ENCODE measurements at places on chromosomes 4 and X.
A peak's percentile ranks its signal among the peaks of the same experiment; 100 is the strongest.

GRCh38 chrX:101417190-101417589 lies 9.2 kb downstream of the HNRNPH2 start:
- no peaks in the 10 kb centered on the region for H3K27me3 ChIP-seq
- peaks cover 49% of the 10 kb centered on the region for H3K4me1 ChIP-seq
- peaks cover 11% of the 10 kb centered on the region for H3K36me3 ChIP-seq
- peak overlapping the region; percentile 82 for H3K4me3 ChIP-seq

GRCh38 chr4:36360755-36361154 lies 79.3 kb downstream of the DTHD1 start:
- H3K4me3 ChIP-seq, result no peak overlapping the region
- DNase-seq, result no peak
- no peaks in the 10 kb centered on the region for H3K27me3 ChIP-seq
- H3K36me3 ChIP-seq, result no peaks in the 10 kb centered on the region
- H3K27ac ChIP-seq, result no peak overlapping the region
- H3K4me1 ChIP-seq, result no peaks in the 10 kb centered on the region

- no peaks in the 10 kb centered on the region for H3K4me1 ChIP-seq
- DNase-seq, result no peak
- H3K27ac ChIP-seq, result no peak overlapping the region
- H3K4me3 ChIP-seq, result no peak overlapping the region
- H3K27me3 ChIP-seq, result peaks cover 6% of the 10 kb centered on the region
Observed at GRCh38 chrX:130952266-130953043, 49.4 kb upstream of the ENOX2 start.

DNA sequence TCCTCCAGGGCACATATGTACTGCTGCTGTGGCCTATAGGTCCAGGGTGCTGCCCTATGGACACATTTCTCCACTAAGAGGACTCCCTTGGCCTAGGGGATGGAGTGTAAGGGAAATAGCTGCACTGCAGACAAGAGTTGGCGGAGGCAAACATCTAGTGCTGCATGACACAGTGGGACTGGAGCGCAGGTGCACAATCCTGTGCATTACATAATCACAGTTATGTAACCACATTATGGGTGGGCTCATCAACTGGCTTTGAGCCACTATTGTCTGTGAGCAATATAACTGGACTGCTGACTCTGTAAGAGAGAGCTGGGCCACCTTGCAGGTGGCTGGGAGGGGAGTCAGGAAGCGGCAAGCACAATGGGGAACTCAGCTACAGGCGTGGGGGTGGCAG lies 3.2 kb upstream of the TIGD2 start:
- H3K36me3 ChIP-seq, result peaks cover 10% of the 10 kb centered on the region
- H3K27ac ChIP-seq, result no peak overlapping the region
- peaks cover 26% of the 10 kb centered on the region for H3K4me1 ChIP-seq
- DNase-seq, result no peak
- no peak overlapping the region for H3K4me3 ChIP-seq
- peaks cover 23% of the 10 kb centered on the region for H3K27me3 ChIP-seq

GRCh38 chr4:40329805-40330204 lies 5.3 kb upstream of the CHRNA9 start:
- H3K4me3 ChIP-seq, result no peak overlapping the region
- H3K36me3 ChIP-seq, result no peaks in the 10 kb centered on the region

DNA sequence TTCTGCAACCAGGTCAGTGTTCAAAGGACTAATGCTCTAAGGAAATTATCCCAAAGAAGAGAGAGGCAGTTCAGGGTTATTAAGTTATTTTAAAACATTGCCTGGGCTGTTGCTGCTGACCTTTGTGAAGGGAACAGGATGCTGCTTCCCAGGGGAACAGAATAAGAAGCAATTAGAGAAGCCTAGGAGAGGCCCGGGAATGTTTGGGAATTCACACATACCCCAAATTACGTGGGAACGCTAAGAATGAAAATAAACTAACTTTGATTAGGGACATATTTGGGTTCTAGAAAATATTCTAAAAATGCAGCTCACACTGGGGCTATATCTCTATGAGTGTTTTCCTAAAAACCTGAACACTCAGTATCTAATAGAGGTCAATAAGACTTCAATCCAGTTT lies 243.1 kb upstream of the FTHL17 start:
- H3K27me3 ChIP-seq, result no peaks in the 10 kb centered on the region
- H3K4me1 ChIP-seq, result no peaks in the 10 kb centered on the region
- no peaks in the 10 kb centered on the region for H3K36me3 ChIP-seq
- DNase-seq, result no peak
- H3K27ac ChIP-seq, result no peak overlapping the region

- H3K4me3 ChIP-seq, result no peak overlapping the region
- H3K4me1 ChIP-seq, result peaks cover 4% of the 10 kb centered on the region
- no peaks in the 10 kb centered on the region for H3K36me3 ChIP-seq
- no peak for DNase-seq
Observed at GRCh38 chr4:78711676-78712075, 64.5 kb upstream of the BMP2K start.

- H3K36me3 ChIP-seq, result no peaks in the 10 kb centered on the region
- H3K27ac ChIP-seq, result no peak overlapping the region
- H3K4me3 ChIP-seq, result no peak overlapping the region
- no peaks in the 10 kb centered on the region for H3K4me1 ChIP-seq
Observed at GRCh38 chr4:36677874-36678273, 396.5 kb downstream of the DTHD1 start.

DNA sequence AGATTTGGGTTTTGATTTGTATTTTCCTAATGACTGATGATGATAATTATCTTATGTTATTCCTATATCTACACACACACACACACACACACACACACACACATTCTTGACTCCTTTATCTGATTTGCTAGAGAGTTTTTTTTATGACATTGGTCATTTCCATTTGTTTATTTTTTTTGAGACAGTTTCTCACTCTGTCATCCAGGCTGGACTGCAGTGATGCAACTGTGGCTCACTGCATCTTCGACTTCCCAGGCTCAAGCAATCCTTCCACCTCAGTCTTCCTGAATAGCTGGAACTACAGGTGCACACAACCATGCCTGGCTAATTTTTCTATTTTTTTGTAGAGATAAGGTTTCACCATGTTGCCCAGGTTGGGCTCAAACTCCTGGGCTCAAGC lies 6.7 kb downstream of the ZNF81 start:
- H3K4me3 ChIP-seq, result no peak overlapping the region
- H3K27me3 ChIP-seq, result no peaks in the 10 kb centered on the region
- H3K4me1 ChIP-seq, result peaks cover 12% of the 10 kb centered on the region
- no peak overlapping the region for H3K27ac ChIP-seq

DNA sequence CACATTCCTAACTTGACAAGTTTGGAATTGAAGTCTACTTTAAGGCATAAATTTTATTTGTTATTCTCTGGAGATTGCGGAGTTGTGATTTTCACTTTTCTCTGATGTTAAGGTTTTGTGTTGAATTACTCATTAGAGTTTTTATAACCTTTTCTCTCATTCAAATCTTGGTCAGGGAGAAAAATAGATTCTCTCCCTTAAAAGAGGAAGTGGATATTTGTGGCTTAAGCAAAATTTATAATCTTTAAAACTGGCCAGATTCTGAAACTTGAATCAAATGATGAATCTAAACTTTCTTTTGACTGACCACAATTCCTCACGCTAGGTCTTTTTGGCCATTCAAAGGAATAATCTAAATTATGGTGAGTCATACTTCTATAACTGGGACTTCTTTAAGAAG lies 361.4 kb downstream of the TEX13C start:
- no peaks in the 10 kb centered on the region for H3K36me3 ChIP-seq
- no peak overlapping the region for H3K4me3 ChIP-seq
- DNase-seq, result no peak
- H3K27ac ChIP-seq, result no peak overlapping the region

DNA sequence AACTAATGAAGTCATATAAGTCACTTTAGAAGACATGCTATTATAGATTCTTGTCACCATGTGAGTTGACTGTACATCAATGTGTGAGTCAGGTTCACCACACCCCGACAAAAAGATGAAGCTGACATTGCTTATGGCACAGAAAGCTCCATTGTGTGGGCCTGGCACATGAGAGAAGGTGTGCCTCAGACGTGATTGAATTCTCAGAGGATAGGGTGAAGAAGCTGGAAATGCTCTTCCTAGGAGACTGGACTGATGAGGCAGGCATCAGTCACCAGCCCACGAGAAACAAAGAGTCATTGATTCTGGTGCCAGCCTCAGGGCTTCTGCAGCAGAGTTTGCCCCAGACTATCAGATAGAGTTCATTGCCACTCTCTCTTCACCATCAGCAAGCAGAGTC lies 35.9 kb upstream of the LRAT start:
- H3K4me3 ChIP-seq, result no peak overlapping the region
- DNase-seq, result no peak
- H3K36me3 ChIP-seq, result no peaks in the 10 kb centered on the region
- H3K4me1 ChIP-seq, result no peaks in the 10 kb centered on the region
